ENCODE measurements at places on chromosomes 16 and 17.

DNA sequence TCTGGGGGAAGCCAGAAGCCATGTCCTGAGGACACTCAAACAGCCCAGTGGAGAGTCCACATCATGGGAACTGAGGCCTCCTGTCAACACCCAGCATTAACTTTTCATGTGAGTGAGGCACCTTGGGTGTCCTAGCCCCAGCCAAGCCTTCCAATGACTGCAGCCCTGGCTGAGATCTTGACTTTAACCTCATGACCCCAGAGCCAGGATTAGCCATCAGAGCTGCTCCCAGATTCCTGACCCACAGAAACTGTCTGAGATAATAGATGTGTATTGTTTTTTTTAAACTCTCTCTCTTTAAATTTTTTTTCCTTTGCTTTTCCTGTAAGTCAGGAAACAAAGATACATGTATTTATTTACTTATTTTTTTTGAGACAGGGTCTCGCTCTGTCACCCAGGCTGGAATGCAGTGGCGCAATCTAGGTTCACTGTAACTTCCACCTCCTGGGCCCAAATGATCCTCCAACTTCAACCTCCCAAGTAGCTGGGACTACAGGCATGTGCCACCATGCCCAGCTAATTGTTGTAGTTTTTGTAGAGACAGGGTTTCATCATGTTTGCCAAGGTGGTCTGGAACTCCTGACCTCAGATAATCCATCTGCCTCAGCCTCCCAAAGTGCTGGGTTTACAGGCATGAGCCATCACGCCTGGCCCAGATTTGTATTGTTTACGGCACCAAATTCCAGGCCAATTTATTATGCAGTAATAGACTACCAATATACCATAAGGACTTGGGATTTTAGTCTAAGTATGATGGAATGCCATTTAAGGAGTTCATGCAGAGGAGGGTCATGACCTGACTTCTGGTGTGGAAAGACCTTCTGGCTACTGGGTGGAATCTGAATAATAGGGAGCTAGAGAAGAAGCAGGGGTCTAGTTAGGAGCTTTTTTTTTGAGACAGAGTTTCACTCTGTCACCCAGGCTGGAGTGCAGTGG, 14.0 kb upstream of the TMEM94 start:
- no peak for DNase-seq

GRCh38 chr16:11147754-11148444, 108.1 kb downstream of the SOCS1 start:
- no peak for DNase-seq

GRCh38 chr16:10683170-10683569, 11.6 kb downstream of the TEKT5 start:
- DNase-seq = no peak

DNA sequence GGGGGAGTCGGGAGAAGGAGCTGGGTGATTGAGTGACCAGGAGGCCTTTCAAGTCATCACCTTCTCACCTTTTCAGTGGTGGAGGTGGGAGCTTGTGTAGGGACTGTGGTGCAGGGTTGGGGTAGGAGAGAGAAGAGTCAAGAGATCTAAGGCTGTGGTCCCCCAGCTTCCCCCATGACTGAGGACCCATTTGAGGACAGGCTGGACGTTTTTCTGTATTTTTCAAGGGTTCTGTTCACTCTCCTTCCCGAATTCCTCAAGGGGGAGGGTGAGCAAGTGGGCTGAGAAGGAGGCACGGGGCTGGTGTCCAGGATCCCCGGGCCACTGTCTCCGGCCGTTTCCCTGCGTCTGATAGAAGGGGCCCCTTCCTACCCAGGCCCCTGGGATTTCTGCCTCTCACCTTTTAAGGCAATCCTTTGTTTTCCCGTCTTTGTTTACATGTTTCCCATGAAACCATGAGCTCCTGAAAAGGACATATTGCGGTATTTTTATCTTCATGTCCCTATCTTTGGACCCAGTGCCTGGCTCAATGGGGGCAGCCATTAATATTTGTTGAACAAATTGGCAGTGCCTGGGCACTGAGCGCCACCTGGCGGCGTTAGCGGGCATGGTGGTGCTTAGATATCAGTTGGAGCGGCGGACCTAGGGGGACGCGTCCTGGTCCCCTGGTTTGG, 9.2 kb upstream of the CD300A start:
- DNase-seq = peak; percentile 80

GRCh38 chr17:3885970-3886369, 6.9 kb downstream of the CAMKK1 start:
- no peak for DNase-seq

DNA sequence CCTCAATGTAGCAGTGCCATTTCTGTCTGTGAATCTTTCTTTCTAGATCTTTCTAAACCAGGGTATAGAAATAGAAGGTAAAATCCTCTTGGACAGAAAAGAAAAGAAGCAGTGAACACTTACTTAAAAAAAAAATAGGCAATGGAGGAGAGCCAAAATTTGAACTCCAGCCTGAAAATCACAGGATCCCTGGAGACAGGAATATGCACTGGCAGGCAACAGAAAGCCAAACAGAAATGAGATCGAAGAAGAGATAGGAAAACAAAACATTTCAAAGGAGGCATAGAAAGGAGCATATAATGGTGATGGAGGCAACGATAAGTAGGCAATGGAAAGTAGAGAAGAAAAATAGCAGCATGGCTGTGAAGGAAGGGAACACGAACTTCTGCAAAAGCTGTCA, 253.7 kb upstream of the HSBP1 start:
- no peak for DNase-seq

GRCh38 chr17:60817192-60817591, 139.5 kb downstream of the BCAS3 start:
- no peak for DNase-seq

GRCh38 chr17:13209081-13209480, 191.3 kb upstream of the ELAC2 start:
- no peak for DNase-seq

Data from amygdala (tissue), 56 donors.